Activated CD4-positive, alpha-beta T cell treated with anti-CD3 and anti-CD28 coated beads, Interleukin-2, amount 10 ng/mL, durations not matched to agents 24 days and 14 days (primary cell): ENCODE measurements at places on chromosomes 2 and 18. TPM values are rescaled to one million over a fixed set of nuclear protein-coding genes. Genes with fewer than 3 reads are reported as not detected.

The MOGAT1 gene
- not detected in 2 replicates for total RNA-seq

The NOL4 gene
- not detected in 2 replicates for total RNA-seq

The PTPRN gene
- 0.07 TPM in 1 of 2 replicates, not detected in the other for total RNA-seq

DNA sequence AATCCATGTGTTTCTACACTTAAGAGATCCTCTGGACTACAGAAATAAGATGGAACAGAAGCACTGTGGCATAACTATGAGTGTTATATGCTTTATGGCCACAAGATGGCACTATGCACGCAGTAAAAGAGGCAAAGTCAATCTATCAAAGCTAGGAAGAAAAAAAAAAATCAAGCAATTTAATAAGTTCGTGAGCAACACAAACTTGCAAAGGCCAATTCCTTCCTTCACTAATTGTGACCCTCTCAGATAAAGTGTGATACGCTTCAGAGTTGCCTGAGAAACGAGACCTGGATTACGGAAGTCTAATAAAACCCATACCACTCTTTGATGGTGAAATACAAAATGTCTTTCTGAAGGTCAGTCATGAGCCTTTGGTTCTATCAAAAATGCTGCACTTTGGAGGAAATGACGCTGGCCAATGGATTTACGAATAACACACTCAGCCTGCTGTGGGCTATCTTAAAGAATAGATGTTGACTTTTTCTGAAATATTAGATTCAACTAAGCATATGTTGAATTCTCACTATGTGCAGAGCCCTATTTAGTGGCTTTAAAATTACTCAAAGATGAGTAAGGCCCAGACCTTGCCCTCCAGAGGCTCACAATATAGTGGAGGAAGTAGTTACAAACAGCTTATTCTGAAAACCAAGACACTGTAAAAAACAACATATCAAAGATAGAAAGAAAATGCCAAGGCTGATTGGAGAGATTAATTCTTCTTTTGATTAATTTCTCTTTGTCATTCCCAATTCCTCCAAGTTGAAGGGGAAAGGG is 35.5 kb upstream of the TTR start:
- H3K27me3 ChIP-seq, result peaks cover 9% of the 10 kb centered on the region
- H3K27ac ChIP-seq, result no peak overlapping the region
- peak; percentile 85 for DNase-seq
- H3K4me1 ChIP-seq, result no peaks in the 10 kb centered on the region

The KRTCAP3 gene
- 4.6 and 5.2 TPM in 2 replicates for total RNA-seq

GRCh38 chr2:15348636-15349035 is 212.5 kb downstream of the NBAS start:
- DNase-seq, result no peak
- peaks cover 40% of the 10 kb centered on the region for H3K36me3 ChIP-seq
- no peaks in the 10 kb centered on the region for H3K4me1 ChIP-seq
- H3K27ac ChIP-seq, result no peak overlapping the region

The TNFRSF11A gene
- total RNA-seq, result 14.0 and 16.4 TPM in 2 replicates

The MEIS1 gene
- 0.31 TPM in 1 of 2 replicates, not detected in the other for total RNA-seq

The SLC4A5 gene
- total RNA-seq, result 0.93 and 1.4 TPM in 2 replicates

DNA sequence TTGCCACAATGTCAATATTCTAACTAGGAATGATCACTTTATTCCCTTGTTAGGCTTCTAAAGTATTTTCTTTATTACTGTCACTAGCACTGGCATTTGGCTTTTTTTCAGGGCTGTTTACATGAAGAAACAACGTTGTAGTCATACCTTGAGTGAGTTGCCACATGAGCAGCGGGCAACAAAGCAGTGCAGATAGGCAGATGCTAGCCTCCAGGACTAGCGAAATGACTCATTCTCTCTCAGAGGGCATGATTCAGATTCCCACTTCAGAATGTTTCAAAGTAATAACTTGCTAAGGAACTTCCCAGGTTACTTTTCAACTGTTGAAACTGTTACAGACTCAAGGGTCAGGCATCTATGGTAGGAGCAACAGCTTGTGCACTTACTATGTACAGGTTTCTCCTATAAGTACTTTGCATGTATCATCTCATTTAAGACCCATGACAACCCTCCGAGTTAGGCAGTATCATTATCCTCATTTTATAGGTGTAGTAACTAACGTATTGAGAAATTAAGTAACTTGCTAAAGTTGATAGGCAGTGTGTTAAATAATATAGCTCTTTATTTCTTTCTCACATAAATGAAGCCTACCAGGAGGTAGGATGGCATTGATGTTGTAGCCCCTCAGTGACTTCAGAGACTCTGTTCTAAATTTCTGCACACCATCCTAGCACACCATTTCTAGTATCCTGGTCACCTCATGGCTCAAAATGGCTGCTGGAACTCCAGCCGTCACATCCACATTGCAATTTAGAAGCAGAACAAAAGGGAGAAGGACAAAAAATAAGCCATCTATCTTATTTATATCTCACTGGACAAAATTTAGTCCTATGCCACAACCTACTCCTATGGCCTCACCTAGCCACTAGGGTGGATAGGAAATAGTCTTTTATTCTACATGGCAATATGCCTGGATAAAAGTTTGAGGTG is 83.3 kb downstream of the ICOS start:
- peak overlapping the region; percentile 32 for H3K4me3 ChIP-seq
- H3K27me3 ChIP-seq, result no peaks in the 10 kb centered on the region
- H3K4me1 ChIP-seq, result peaks cover 50% of the 10 kb centered on the region
- peak; percentile 79 for DNase-seq

The NGEF gene
- 1.2 and 1.3 TPM in 2 replicates for total RNA-seq

The FABP1 gene
- not detected in 2 replicates for total RNA-seq

DNA sequence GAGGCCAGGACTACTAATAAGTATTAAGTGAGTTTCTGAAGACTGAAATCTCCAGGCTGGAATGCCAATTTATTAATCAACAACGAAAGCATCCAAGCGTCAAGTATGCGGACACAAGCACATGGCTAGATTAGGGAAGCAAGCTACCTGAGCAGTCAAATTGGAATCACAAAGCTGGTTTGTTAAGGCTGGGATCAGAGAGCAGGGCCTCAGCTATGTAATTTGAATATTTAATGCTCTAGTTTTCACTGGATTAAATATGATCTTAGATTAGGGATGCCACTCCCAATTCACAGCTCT is 5.7 kb downstream of the CCL20 start:
- H3K4me3 ChIP-seq, result no peak overlapping the region
- peaks cover 19% of the 10 kb centered on the region for H3K4me1 ChIP-seq
- no peaks in the 10 kb centered on the region for H3K36me3 ChIP-seq
- DNase-seq, result no peak
- peaks cover 2% of the 10 kb centered on the region for H3K27me3 ChIP-seq

The SRD5A2 gene
- total RNA-seq, result not detected in 2 replicates

The C2orf80 gene
- not detected in 2 replicates for total RNA-seq
